H1 (cell line): ENCODE measurements at places on chromosomes 7 and 10.

GRCh38 chr7:757741-758163 is 30.7 kb upstream of the PRKAR1B start:
- no peak overlapping the region for H3K4me3 ChIP-seq
- H3K36me3 ChIP-seq = peaks cover 30% of the 10 kb centered on the region
- H3K27ac ChIP-seq = no peak overlapping the region
- no peaks in the 10 kb centered on the region for H3K27me3 ChIP-seq
- no peaks in the 10 kb centered on the region for H3K4me1 ChIP-seq

- H3K4me3 ChIP-seq = no peak overlapping the region
- no peaks in the 10 kb centered on the region for H3K27me3 ChIP-seq
- DNase-seq = no peak
- H3K36me3 ChIP-seq = peaks cover 5% of the 10 kb centered on the region
Observed at GRCh38 chr7:96238474-96238873, 83.4 kb downstream of the SLC25A13 start.

GRCh38 chr7:38675494-38676106 is 44.4 kb upstream of the AMPH start:
- no peak for DNase-seq
- no peak overlapping the region for H3K4me3 ChIP-seq
- H3K27me3 ChIP-seq = no peaks in the 10 kb centered on the region
- H3K4me1 ChIP-seq = no peaks in the 10 kb centered on the region

GRCh38 chr10:49441488-49442476 is 45.9 kb upstream of the DRGX start:
- H3K27me3 ChIP-seq = no peaks in the 10 kb centered on the region
- H3K4me1 ChIP-seq = peaks cover 3% of the 10 kb centered on the region; the same call in 1 of the 2 replicates

- DNase-seq = no peak
- no peak overlapping the region for H3K27ac ChIP-seq
- H3K36me3 ChIP-seq = no peaks in the 10 kb centered on the region
- peaks cover 6% of the 10 kb centered on the region; the same call in 1 of the 2 replicates for H3K4me1 ChIP-seq
- H3K4me3 ChIP-seq = no peak overlapping the region
Observed at GRCh38 chr7:127532151-127532550, 53.2 kb downstream of the GCC1 start.

GRCh38 chr7:137904833-137905232 is 58.1 kb upstream of the DGKI start:
- no peak for DNase-seq
- no peaks in the 10 kb centered on the region for H3K27me3 ChIP-seq
- H3K36me3 ChIP-seq = peaks cover 29% of the 10 kb centered on the region
- H3K4me1 ChIP-seq = no peaks in the 10 kb centered on the region; the same call in 1 of the 2 replicates
- H3K27ac ChIP-seq = no peak overlapping the region

DNA sequence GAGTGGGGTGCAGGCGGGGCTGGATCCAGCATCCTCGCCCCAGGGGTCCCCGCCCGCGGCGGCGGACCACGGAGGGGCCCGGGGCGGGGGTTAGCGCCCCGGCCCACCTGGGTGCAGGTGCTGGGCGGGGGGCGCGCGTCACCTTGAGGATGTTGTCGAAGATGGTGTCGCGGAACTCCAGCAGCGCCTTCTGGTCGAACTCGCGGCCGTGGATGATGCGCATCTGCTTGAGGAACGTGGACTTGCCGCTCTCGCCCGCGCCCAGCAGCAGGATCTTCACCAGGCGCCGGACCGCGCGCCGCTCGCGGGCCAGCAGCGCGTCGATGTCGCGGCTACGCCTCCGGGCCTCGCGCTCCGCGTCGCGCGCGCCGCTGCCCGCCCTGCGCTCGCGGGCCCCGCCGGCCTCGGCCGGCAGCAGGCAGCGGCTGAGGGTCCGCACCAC is 376 bp downstream of the GNA12 start:
- H3K27me3 ChIP-seq = no peaks in the 10 kb centered on the region
- H3K27ac ChIP-seq = peak overlapping the region; percentile 53; the same call in 1 of the 2 replicates
- peaks cover 5% of the 10 kb centered on the region; the same call in 1 of the 2 replicates for H3K4me1 ChIP-seq
- no peak for DNase-seq
- peak overlapping the region; percentile 66 for H3K4me3 ChIP-seq

- DNase-seq = no peak
- H3K27ac ChIP-seq = no peak overlapping the region
Observed at GRCh38 chr7:8605221-8605620, 171.8 kb downstream of the NXPH1 start.

GRCh38 chr7:128395748-128396147 is 14.0 kb downstream of the IMPDH1 start:
- peaks cover 3% of the 10 kb centered on the region for H3K36me3 ChIP-seq
- DNase-seq = no peak
- H3K4me3 ChIP-seq = no peak overlapping the region
- no peaks in the 10 kb centered on the region for H3K27me3 ChIP-seq
- no peak overlapping the region for H3K27ac ChIP-seq
- H3K4me1 ChIP-seq = no peaks in the 10 kb centered on the region

GRCh38 chr10:113225903-113226302 is 275.9 kb downstream of the TCF7L2 start:
- H3K27ac ChIP-seq = no peak overlapping the region
- no peaks in the 10 kb centered on the region for H3K36me3 ChIP-seq
- H3K4me1 ChIP-seq = no peaks in the 10 kb centered on the region
- H3K4me3 ChIP-seq = no peak overlapping the region

GRCh38 chr7:114107522-114107921 is 188.7 kb upstream of the PPP1R3A start:
- DNase-seq = no peak
- no peaks in the 10 kb centered on the region for H3K4me1 ChIP-seq

- H3K36me3 ChIP-seq = no peaks in the 10 kb centered on the region
- no peaks in the 10 kb centered on the region for H3K27me3 ChIP-seq
- no peak overlapping the region for H3K4me3 ChIP-seq
- H3K27ac ChIP-seq = no peak overlapping the region
- DNase-seq = no peak
Observed at GRCh38 chr10:11578802-11579255, 32.6 kb downstream of the USP6NL start.

DNA sequence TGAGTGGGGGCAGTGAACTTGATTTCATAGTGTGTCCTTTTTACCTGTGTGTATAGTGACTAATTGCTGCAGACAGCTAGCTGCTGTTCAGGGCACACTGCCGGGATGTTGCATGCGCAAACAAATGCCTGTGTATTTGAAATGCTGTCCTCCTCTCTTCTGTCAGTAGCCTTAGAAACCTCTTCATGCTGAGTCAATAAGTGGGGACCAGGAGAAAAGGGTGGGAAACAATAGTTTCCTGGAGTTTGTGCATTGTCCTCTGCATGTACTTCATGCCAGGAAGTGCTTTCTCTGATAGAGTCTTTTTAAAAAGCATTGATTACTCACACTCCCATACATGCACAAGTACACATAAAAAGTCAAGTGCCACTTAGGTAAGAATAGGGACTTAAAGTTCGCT is 1183.7 kb upstream of the CELF2 start:
- H3K4me1 ChIP-seq = peaks cover 4% of the 10 kb centered on the region; the same call in 1 of the 2 replicates
- no peaks in the 10 kb centered on the region for H3K27me3 ChIP-seq
- no peak overlapping the region for H3K4me3 ChIP-seq
